ENCODE measurements at places on chromosomes 2 and 18. TPM values are rescaled to one million over a fixed set of nuclear protein-coding genes. Genes with fewer than 3 reads are reported as not detected.

Gene TEKT4
- not detected for total RNA-seq

Gene OBSL1
- total RNA-seq = 53.4 TPM

Gene ACVR1C
- total RNA-seq = 0.10 TPM

Gene CNGA3
- total RNA-seq = 0.10 TPM

Gene IGFBP5
- 7.2 TPM for total RNA-seq

Gene TAF4B
- total RNA-seq = 3.3 TPM

Gene TUBA4B
- not detected for total RNA-seq

Gene ARHGAP28
- 350 TPM for total RNA-seq

Gene ITPRIPL1
- 1.8 TPM for total RNA-seq

Gene POTEC
- total RNA-seq = not detected

Gene DNER
- total RNA-seq = 0.15 TPM

Gene GPR45
- 0.21 TPM for total RNA-seq

Gene SPP2
- total RNA-seq = not detected

Gene STAMBP
- 29.2 TPM for total RNA-seq

Gene CSRNP3
- total RNA-seq = 14.6 TPM

GRCh38 chr2:220272656-220273055 lies 645.2 kb downstream of the SLC4A3 start:
- no peak for DNase-seq

- no peak for DNase-seq
Observed at GRCh38 chr2:39158351-39158750, 37.5 kb upstream of the SOS1 start.

GRCh38 chr2:64838817-64839216 lies 150.4 kb upstream of the SLC1A4 start:
- DNase-seq = no peak

- no peak for DNase-seq
Observed at GRCh38 chr2:238997684-238998083, 149.8 kb downstream of the TWIST2 start.

DNA sequence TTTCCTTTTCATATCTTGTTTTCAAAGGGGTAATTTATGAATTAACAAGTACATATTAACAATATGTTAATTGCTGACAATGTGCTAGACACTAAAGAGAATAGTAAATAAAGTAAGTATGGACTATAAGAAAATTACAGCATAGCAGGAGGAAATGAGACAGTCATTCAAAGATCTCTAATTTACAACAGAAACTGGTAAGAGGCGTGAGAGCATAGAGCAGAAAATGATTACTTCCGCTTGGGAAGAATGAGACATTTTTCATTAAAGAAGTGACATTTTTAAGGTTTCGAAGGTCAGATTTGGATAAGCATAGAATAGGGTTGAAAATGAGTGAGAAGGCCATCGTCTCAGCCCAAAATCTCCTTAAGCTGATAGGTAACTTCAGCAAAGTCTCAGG lies 184.4 kb upstream of the SESTD1 start:
- no peak for DNase-seq

GRCh38 chr18:61600422-61600821 lies 267.2 kb downstream of the CDH20 start:
- no peak for DNase-seq

GRCh38 chr2:235557903-235558302 lies 64.1 kb downstream of the AGAP1 start:
- DNase-seq = no peak

GRCh38 chr2:151060287-151060686 lies 201.4 kb downstream of the RBM43 start:
- DNase-seq = no peak

GRCh38 chr2:128818704-128819491 lies 500.2 kb upstream of the HS6ST1 start:
- DNase-seq = no peak

DNA sequence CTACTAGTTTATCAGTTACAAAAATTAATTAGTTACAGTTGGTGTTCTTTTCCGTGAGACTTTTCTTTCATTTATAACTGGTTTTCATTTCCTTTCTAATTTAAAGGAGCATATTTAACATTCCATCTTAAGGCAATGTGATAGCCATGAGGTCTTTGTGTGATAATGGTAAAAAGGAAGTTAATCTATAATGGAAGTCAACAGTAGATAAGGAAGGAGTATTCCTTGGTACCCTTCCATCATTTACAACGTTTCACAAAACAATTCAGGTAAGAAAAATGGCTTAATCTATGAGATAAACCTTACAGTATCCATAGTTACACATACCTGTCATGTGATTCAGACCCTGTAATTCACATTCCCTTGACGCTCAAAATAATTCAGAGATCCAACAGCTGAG lies 525.4 kb upstream of the VWC2L start:
- DNase-seq = no peak

- DNase-seq = no peak
Observed at GRCh38 chr2:98037666-98038336, 42.1 kb upstream of the TMEM131 start.

DNA sequence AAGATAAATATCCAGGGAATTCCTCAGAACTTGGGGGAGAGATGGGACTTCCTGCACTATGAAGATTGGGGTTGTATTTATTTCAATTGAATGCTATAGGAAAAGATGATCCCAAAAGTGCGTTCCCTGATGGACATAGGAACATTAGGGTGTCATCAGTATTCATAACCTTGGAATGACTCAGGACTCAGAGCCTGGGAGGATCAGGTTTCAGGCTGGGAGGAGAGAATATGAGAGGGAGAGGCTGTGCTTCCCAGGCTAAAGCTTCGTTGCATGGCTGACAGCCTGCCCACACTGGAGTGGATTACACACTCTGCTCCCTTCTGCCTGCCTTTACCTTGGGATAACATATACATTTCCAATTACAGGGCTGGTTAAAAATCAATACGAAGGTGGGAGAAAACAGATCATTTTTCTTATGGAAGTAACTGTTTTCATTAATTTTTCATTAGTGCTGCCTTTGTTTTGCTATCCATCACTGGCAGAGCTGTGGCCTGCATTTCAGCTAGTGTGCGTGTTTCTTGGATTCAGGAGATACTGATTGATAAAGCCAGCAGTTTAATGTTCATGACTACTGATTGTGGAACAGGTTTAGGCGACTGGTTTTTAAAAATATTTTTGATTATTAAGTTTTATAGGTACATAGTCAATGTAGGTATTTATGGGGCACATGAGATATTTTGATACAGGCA lies 118.7 kb downstream of the KCTD1 start:
- DNase-seq = no peak

GRCh38 chr2:9107168-9108025 lies 99.2 kb upstream of the ASAP2 start:
- no peak for DNase-seq

DNA sequence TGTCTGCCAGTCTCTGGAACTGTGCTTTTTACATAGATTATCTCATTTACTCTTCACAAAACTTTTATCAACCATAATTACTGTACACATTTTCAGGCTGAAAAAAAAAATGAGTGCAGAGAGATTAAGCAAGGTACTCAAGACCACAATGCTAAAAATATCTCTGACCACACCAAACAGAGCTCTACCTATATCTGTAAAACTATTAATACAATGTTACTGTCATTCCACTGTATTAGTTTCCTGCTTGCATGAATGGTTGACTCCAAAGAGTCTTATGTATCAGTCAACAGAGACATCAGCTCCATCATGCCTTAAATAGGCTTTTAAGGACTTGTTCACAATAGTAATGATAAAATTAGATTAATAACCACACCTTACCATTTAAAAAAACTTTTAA lies 134.7 kb upstream of the CCDC150 start:
- DNase-seq = no peak

All from endothelial cell (in vitro differentiated cells).